GM19239 (cell line): ENCODE measurements at places on chromosomes 2 and 18.

- DNase-seq = no peak
These were observed 50.0 kb downstream of the TGIF1 start for GRCh38 chr18:3500016-3500415.

DNA sequence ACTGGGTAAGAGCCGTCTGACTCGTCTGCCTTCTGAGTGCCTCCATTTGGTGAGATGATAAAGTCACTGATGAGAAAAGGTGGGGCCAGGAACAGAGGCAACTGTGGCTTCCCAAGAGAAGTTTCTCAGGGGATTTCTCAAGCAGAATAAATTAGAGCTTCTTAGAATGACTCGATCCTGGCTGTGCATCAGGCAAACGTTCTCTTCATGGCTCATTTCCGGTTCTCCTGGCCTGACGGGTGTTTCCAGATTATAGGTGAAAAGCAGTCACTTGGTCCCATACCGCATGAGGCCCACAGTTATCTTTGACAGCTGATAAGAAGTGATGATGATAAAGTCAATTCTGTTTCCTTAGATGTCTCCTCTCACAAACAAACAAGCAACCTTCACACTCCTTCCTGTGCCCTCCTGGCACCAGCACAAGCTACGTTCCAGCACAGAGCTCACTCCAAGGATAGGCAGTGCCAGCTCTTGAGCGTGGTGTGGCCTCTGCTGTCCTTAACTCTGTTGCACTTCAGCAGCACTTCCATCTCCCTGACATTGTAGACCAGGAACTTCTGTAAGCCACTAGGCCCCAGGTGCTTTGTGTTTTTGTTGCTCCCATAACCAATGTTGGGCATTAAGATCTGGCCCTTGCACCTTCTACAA lies 37.8 kb upstream of the KCNF1 start:
- no peak for DNase-seq

GRCh38 chr2:45637440-45637839 lies 14.0 kb upstream of the PRKCE start:
- no peak for DNase-seq

- DNase-seq = no peak
These were observed 911.4 kb downstream of the TRIB2 start for GRCh38 chr2:13628122-13628521.

- DNase-seq = no peak
These were observed 220.6 kb upstream of the COPS8 start for GRCh38 chr2:236865052-236865451.

GRCh38 chr2:66024391-66024790 lies 410.5 kb upstream of the MEIS1 start:
- DNase-seq = no peak

DNA sequence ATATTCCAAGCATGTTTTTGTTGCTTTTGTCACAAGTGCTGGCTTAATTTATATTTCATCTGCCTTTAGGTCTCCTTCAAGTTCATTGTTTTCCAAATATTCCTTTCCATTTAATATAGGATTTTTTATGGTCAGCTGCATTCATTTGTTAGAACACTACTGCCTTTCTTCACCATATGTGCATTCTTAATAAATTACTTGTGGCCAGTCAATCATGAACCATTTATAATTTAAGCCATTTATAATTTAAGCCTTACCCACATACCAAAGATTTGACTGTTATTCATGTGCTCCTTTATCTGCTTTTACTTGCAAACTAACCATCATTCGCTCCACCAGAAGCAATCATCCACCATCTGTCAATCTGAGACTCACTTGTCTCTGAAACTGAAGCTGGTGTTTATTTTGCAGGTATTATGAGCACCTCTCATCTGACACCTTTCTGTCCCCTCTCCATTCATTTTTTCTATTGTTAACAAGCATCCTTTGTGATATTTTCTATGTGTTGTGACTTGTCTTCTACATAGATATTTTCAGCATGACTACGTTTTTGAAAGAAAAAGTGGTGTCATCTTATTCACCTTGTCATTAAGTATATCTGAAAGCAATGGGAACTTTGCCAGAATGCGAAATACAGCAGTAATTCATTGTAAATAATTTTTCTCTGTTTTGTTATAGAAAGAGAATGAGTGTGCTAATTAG lies 786.8 kb downstream of the KCNJ3 start:
- no peak for DNase-seq

GRCh38 chr18:12518832-12519531 lies 111.3 kb downstream of the PRELID3A start:
- no peak for DNase-seq

DNA sequence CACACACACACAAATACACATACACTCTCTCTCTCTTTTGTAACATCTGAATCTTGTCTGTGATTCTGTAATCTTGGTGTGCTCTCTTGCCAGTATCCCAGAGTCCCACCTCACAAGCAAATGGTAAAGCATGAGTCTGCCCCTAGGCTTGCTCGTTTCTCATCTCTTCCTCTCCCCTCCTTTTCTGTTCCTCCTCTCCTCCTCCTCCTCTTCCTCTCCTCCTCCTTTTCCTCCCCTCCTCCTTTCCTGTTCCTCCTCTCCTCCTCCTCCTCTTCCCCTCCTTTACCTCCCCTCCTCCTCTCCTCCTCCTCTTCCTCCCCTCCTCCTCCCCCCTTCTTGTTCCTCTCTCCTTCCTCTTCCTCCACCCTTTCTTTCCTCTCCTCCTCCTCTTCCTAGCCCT lies 59.0 kb downstream of the TNFRSF11A start:
- no peak for DNase-seq
